Ovary (tissue), 10 donors: ENCODE measurements at places on chromosomes 5 and 9.

DNA sequence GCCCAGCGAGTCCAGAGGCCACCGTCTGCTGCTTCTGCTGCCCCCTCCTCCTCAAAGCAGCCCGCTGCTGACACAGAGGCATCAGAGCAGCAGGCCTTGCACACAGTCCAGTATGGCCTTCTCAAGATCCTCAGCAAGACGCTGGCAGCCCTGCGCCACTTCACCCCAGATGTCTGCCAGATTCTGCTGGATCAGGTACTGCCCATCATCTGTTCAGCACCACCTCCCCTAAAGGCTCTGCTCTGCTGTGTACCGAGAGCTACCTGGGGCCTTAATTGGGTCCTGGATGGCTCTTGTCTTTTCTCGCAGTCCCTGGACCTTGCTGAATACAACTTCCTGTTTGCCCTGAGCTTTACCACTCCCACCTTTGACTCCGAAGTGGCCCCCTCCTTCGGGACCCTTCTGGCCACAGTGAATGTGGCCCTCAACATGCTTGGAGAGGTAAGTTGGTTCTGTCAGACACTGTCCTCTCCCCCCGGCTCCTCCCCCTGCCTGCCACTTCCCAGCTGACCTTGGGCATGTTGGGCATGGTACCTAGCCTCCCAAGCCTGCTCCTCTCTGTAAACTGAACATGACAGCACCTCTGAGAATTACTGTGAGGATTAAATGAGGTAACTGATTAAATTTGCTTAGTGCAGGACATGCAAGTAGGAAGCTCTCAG, 22.7 kb downstream of the SH3GLB2 start:
- DNase-seq: no peak

- DNase-seq: no peak
These were observed 181.2 kb upstream of the DMAC1 start for GRCh38 chr9:7980691-7981289.

- DNase-seq: no peak
These were observed at the start of gene LRRC70 for GRCh38 chr5:62578540-62578939. TSS of gene LRRC70 (plus strand) at chr5:62578819. CDS start at chr5:62579439, 620 bp downstream.

- DNase-seq: no peak
These were observed 458.0 kb downstream of the DMAC1 start for GRCh38 chr9:7341571-7341970.

- DNase-seq: no peak
These were observed 18.5 kb upstream of the SNX2 start for GRCh38 chr5:122756264-122756911.

- no peak for DNase-seq
These were observed 102.1 kb downstream of the TMEM174 start for GRCh38 chr5:73274881-73275663.

GRCh38 chr5:152456815-152457443, 51.9 kb upstream of the NMUR2 start:
- no peak for DNase-seq

- DNase-seq: no peak
These were observed 316.9 kb downstream of the KCNN2 start for GRCh38 chr5:114678778-114679177.

GRCh38 chr5:21067724-21068123, 1079.7 kb upstream of the CDH18 start:
- DNase-seq: no peak

DNA sequence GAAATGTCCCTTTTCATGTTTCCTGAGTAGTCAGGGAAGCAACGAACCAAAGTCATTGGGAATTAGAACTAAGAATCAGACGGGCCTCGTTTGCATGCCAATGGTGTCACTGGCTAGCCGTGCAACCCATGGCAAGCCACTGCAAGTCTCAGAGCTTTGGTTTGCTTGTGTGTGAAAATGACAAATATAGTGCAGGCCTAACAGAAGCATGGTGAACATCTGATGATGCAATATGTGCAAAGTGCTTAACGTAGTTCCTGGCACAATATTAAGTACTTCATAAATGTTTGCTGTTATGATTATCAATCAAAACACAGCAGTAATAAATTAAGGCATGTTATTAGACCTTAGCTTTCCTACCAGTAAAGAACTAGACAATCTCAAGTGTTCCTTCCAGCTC, 118.0 kb upstream of the TRIM32 start:
- no peak for DNase-seq

GRCh38 chr5:92332039-92332438, 948.9 kb upstream of the ARRDC3 start:
- DNase-seq: no peak

DNA sequence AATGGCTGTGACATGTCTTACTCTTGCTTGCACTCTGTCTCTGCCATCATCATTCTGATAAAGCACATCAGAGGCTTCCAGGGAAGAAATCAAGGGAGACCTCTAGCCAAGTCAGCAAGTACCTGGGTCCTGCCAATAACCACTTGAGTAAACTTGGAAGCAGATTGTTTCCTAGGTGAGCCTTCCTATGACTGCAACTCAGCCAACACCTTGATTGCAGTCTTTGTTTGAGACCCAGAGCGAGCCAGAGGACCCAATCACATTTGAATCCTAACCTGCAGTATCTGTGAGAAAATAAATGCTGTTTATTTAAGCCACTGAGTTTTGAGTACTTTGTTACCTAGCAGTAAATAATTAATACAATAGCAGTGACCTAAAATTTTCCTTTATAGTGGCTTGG, 356.8 kb upstream of the CHD1 start:
- DNase-seq: no peak

GRCh38 chr9:72041775-72042194, 18.6 kb downstream of the C9orf57 start:
- peak; percentile 62 for DNase-seq

GRCh38 chr9:128724744-128725211, 851 bp upstream of the ZDHHC12 start:
- peak; percentile 75 for DNase-seq

- peak; percentile 63 for DNase-seq
These were observed 59.2 kb upstream of the CLINT1 start for GRCh38 chr5:157917899-157918809.

- no peak for DNase-seq
These were observed 14.3 kb upstream of the AJM1 start for GRCh38 chr9:136827794-136828473.

GRCh38 chr5:69261034-69261433, 26.3 kb downstream of the CDK7 start:
- DNase-seq: no peak

DNA sequence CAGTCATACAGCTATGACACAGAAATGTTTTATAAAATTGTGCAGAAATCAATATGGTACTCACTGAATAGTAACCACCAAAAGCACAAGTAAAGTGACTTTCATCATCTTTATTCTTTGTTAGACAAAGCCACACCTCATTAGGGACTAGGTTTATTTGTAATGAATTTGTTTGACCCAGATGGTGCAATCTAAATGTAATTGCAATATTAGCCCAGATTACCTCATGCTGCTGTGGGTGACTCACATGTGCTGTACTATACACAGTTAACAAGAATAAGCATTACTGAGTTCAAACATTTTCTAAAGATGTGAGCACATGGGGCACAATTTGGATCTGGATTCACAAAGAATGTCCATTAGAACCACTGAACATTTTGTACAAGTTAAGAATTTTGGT, 759.3 kb upstream of the TYRP1 start:
- no peak for DNase-seq

DNA sequence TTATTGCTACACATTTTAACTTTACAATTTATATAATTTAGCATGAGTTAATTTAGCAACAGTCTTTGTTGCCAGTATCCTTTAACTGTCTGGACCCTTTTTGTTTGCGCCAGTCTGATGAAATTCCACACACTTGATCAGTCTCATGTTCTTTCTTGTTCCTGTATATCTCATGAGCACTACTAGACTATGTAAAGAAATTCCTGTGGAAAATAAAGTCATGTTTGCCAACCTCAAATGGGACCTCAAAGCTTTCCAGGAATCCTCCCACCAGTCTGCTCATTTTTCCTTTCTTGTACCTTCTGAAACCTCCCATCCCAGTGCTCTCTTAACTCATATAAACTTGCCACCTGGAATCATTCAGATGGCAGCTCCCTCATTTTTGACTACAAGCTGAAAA, 8.0 kb downstream of the DMXL1 start:
- DNase-seq: no peak

- DNase-seq: no peak
These were observed 14.4 kb downstream of the CAMK4 start for GRCh38 chr5:111238431-111239225.

GRCh38 chr5:161934486-161934885, 86.6 kb downstream of the GABRA1 start:
- no peak for DNase-seq

- DNase-seq: no peak
These were observed 456.3 kb downstream of the HINT1 start for GRCh38 chr5:130708754-130709153.

GRCh38 chr5:89948977-89949376, 460.6 kb downstream of the CETN3 start:
- no peak for DNase-seq

- DNase-seq: no peak
These were observed 16.5 kb upstream of the CXXC5 start for GRCh38 chr5:139631520-139632165.

DNA sequence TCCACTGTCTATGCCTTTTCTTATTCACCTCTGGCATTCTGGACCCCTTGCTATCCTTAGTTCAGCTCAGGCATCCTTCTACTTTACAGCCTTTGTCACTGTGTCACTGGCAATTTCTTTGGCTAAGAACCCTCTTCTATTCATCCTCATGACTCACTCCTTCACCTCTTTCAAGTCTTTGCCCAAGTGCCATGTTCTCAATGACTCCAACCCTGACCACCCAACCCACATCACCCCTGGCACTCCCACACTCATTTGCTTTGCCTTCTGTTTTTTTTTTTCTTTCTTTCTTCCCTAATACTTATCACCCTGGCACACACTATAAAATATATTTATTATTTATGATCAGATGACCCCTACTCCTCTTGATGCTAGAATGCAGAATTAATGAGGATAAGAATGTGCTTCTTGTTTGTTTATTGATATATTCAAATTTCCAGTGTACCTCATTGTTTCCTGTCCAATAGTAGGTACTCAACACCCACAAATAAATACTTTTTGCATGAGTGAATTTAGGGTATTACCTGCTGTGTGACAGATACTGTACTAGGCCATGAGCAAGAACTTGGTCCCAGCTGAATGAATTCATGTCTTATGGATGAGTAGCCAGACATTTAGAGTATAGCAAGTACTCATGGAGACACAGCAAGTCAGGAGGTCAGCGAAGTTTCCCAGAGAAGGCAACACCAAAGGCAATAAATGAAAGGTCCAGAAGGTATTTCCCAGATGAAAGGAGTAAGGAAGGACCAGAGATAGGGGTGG, 236.1 kb downstream of the PAPPA start:
- no peak for DNase-seq

DNA sequence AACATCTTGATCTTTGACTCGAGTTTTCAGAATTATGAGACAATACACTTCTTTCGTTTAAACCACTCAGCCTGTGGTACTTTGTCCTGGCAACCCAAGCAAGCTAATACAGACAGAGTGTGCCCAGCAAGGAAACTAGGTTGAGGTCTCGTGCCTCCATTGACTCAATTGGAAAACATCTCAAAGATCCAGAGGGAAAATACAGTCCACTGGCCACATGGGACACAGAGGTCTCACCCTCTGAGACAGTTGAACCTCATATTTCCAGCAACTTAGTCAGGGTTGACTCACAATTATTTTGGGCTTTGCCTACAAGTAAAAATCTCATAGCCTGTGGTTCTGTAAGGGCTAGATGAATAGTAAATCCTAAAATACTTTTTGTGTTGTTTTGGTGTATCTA, 631.5 kb downstream of the MTRR start:
- DNase-seq: no peak

DNA sequence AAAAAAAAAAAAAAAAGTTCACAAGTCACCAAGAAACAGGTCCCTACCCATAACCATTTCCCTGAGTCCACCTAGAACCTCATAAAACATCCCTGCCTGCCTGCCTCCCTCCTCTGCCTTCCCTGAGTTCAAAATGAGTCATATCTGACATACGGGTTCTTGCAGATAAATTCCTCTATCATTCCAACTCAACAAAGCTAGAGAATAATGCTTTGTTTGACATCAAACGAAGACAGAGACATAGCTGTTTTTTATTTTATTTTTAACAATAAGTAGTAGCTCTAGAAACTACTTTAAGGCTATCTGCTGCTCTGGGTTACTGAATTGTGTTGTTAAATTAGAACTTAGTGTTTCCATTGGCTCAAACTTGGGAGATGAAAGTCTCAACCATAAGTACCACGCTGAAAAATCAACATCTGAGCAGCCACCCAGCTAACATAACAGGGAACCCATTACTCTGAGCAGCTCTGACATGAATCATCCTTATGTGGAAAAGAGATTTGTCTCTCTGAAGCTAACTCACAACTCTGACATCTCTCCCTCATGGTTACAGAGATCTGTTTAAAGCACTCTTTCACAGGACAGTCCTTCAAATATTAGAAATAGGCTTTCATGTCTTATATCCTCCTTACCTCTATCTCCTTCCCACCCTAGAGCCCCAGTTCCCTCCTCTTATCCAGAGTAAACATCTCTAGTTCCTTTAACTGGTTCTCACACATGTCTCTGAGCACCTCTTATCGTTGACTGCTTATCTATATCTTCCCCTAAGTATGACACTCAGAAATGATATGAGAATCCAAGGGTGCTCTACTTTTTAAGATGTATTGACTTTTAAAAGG, 12.1 kb downstream of the TMEM245 start:
- peak; percentile 37 for DNase-seq

DNA sequence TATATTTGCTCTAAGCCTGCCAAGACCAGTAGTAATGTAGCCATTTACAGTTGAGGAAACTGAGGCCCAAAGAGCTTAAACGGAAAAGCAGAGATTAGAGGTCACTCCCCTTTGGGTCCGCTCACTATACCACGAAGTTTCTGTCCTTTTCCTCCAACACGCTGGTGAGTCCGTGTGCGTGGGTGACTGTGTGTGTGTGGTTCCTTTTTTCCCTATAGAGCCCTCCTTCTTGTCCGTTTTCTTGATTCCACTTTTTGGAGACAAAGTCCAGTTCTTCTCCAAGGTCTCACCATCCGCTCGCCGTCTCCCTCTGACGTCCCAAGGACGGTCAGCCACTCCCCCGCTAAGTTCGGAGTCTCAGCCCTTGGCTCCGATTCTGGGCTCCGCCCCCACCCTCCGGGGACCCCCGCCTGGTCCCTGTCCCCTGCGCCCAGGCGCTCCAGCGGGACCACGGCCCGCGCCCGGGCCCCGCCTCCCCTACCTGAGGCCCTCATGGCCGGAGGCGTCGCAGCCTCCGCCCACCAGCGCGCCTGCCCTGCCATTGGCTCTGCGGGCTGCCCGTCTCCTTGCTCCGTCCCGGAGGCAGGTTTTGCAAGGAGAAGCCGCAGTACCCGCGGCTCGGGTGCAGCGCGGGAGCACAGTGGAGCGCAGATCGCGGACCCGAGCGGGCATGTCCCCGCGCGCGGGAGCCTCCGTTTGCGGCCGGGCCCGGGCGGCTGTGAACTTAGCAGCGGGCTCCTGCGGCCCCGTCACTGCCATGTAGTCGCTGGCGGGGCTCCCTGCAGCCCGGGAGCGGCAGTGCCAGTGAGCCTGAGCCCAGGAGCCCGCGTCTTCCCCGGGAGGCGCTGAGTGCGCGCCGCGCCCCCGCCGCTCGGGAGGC, at the start of gene MAST4:
Gene MAST4, plus strand, starts transcription at position 638 of the 880 bp plus-strand sequence. CDS start 263 bp downstream, outside the sequence.
- peak; percentile 95 for DNase-seq

- no peak for DNase-seq
These were observed 283.7 kb downstream of the CSNK1G3 start for GRCh38 chr5:123795688-123796087.
